ENCODE measurements at places on chromosomes 1 and 21.

DNA sequence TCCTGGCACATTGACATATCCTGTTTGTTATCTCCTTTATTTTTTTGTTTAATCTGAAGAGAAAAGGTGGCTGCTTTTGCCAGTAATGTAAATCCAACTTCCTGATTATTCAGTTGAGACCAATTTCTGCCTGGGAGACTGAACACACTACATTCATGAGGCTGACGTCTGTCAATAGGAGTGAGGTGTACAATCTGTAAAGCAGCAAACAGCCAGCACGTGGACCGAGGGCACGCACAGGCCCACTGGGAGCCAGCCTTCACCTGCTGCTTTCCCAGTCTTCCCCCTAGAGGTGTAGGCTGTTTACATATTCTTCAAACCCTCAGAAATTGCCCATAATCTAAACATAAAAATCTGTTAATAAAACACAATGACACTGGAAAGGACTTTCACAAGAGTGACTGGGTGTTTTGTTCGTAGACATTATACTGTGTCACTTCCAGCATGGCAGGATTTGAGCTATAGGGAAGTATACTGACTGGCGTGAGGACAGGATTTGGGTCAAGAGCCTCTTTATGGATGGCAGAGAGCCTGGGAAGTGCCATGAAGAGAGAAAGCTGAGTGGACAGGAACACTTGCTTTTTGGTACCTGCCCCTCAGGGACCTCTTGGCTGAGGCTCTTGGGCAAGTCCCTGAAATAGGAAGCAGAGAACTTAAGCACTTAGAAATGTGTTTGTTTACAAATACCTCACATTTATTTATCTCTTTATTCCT is 552.9 kb upstream of the CAMK1G start:
- DNase-seq = no peak
- H3K27me3 ChIP-seq = no peaks in the 10 kb centered on the region
- no peaks in the 10 kb centered on the region for H3K4me1 ChIP-seq
- no peak overlapping the region for H3K4me3 ChIP-seq
- no peaks in the 10 kb centered on the region for H3K36me3 ChIP-seq

- no peak overlapping the region for H3K27ac ChIP-seq
- no peaks in the 10 kb centered on the region for H3K27me3 ChIP-seq
- H3K36me3 ChIP-seq = no peaks in the 10 kb centered on the region
Measured at GRCh38 chr1:171366085-171366484, 52.1 kb downstream of the FMO4 start.

DNA sequence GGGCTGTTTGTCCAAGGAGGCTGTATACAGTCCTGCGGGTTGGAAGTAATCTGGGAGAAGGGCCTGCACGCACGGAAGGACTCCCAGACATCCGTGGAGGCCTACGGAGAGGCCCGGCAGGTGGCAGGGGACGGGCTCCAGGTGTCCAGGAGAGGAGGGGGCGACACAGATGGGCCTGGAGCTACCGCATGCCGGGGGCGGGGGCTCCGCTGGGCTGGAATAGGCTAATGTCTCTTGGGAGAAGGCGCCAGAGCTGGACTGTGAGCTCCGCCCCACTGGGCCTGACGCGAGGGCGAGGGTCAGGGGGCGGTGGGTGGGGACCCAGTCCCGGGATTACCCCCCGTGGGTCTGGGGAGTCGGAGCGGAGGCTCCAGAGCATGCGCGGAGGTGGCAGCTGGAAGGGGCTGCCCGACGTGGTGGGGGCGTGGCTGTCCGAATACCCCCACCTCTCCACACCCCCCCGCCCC is 659 bp downstream of the AGO1 start:
- H3K27ac ChIP-seq = peak overlapping the region; percentile 9
- H3K4me3 ChIP-seq = peak overlapping the region; percentile 96
- no peak for DNase-seq
- H3K36me3 ChIP-seq = no peaks in the 10 kb centered on the region

- no peak overlapping the region for H3K4me3 ChIP-seq
- H3K4me1 ChIP-seq = peaks cover 26% of the 10 kb centered on the region
- no peaks in the 10 kb centered on the region for H3K36me3 ChIP-seq
- H3K27me3 ChIP-seq = peaks cover 2% of the 10 kb centered on the region
- H3K27ac ChIP-seq = no peak overlapping the region
Measured at GRCh38 chr21:45971616-45972352, 9.8 kb upstream of the COL6A1 start.

Measured in trophoblast cell (in vitro differentiated cells and primary cell).